Type B pancreatic cell (in vitro differentiated cells): ENCODE measurements at places on chromosomes 5 and 9. TPM values are rescaled to one million over a fixed set of nuclear protein-coding genes. Genes with fewer than 3 reads are reported as not detected.

DNA sequence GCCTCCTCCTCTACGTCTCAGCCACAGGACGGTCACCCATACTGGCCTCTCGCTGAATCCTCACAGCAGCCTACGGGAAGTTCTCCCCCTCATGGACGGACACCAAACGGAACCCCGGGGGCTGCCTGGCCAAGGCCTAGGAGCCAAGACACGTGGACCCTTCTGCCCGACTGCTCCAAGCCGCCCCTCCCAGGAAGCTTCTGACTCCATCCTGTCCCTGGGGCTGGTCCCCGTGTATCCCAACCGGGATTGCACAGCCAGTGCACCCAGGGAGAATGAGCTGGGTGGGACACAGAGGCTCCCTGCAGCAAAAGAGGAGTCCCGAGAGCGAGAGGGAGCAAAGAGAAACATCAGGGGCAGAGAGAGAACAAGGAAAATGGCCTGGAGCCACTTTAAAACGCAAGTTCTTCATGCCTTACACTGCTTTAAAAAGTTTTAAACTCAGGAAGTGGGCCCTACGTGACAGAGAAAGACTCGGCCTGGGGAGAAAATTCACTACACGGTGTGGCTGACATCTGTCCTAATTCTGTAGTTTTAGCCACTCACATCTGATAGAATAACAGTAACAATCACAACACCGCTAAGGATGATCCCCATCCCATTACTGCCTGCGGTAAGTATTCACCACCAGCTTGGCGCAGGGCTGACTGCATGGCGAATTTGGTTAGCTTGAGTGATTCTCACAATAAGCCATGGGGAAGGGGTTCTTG lies 3.0 kb downstream of the FAM78A start:
- DNase-seq, result no peak

GRCh38 chr5:179568721-179569120 lies 18.4 kb downstream of the RUFY1 start:
- DNase-seq, result no peak

PCDHB5 gene
- total RNA-seq, result 7.3 and 28.8 TPM in 2 replicates

KLHL3 gene
- total RNA-seq, result 7.5 and 9.7 TPM in 2 replicates

DNA sequence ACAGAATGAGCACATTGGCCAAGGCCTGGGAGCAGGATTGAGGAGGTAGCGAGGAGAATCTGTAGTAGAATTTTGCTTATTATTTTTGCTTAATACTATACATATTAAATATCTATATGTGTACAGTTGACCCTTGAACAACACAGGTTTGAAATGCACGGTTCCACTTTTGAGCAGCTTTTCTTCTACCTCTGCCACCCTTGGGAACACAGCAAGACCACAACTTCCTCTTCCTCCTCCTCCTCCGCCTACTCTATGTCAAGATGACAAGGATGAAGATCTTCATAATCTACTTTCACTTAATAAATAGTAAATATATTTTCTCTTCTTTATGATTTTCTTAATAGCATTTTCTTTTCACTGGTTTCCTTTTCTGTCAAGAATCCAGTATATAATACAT lies 541.4 kb downstream of the KCTD16 start:
- no peak for DNase-seq

- DNase-seq, result no peak
Observed at GRCh38 chr5:37557734-37558293, 178.7 kb downstream of the WDR70 start.

COX7C gene
- total RNA-seq, result 617 and 741 TPM in 2 replicates

IFNA2 gene
- not detected in 2 replicates for total RNA-seq

GGTA1 gene
- not detected in 2 replicates for total RNA-seq

ZNF608 gene
- 37.4 and 63.0 TPM in 2 replicates for total RNA-seq

SLC1A1 gene
- total RNA-seq, result 6.0 and 16.2 TPM in 2 replicates

ALDH1B1 gene
- total RNA-seq, result 13.3 and 29.1 TPM in 2 replicates

SLC4A9 gene
- 0.17 TPM in 1 of 2 replicates, not detected in the other for total RNA-seq

PJA2 gene
- total RNA-seq, result 60.2 and 79.9 TPM in 2 replicates

GRCh38 chr5:178624631-178625546 lies 2.0 kb downstream of the CLK4 start:
- no peak for DNase-seq

BTNL3 gene
- 0.82 and 2.7 TPM in 2 replicates for total RNA-seq

GRCh38 chr5:38556088-38556598 lies 303 bp downstream of the LIFR start:
- no peak for DNase-seq

DNA sequence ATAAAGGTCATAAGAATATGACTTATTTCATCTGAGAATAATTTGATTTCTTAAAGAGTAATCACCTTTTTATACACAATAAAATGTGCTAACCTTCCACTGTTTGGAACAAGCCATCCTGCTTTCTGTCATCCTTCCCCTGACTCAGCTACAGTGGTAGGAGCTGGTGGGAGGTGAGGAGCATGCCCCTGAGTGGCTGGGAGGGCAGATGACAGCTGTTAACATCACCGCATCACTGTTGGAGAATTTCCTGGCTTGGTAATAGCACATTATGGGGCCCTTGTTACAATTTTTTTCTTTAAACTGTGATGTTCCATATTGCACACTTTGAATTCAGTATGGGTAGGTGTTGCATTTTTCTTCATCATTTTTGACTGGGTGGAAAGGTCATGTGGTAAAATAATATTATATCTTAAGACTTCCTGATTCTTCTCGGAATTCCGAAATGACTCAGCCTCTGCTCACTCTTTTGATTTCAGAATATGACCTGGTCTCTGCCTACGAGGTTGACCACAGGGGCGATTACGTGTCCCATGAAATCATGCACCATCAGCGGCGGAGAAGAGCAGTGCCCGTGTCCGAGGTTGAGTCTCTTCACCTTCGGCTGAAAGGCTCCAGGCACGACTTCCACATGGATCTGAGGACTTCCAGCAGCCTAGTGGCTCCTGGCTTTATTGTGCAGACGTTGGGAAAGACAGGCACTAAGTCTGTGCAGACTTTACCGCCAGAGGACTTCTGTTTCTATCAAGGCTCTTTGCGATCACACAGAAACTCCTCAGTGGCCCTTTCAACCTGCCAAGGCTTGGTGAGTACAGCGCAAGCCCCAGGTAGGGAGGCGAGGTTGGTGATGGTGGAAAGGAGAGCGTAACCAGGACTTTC lies 5.8 kb downstream of the ADAMTS16 start:
- DNase-seq, result no peak

DNA sequence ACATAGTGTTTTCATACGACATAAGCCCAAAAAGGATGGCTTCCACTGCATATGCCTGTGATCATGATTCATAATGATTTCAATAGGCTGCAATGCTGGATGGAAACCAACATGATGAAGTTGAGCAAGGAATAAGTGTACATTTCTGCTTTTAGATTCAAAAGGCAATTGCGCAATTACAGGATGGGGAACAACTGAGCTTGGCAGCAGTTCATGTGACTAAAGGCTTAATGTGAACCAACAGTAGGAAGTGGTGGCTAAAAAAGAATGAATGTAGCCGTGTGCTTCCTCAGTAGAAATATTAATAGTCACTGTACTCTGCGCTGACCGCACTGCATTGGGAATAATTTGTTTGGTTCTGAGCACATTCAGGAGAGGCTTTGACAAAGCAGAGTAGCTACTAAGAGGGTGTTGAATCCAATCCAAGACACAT lies 51.2 kb downstream of the SLC1A3 start:
- DNase-seq, result no peak

DNA sequence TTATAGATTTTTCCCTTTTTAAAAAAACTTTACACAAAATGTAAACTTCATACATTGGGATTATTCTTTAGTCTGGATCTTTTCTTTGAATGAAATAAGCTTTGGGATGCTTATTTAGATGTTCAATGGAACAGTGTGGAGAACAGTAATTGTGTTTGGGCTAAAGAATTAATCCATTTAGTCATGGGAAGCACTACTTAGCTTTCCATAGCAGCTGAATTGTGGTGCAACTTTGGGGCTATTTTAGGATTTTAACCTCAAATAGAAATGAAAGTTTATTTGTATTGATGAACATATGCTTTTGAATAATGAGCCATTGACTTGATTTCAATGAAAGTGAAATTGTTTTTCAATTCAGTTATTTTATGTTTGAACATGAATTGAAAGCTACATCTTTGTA lies 72.4 kb downstream of the ZCCHC7 start:
- DNase-seq, result no peak

DNA sequence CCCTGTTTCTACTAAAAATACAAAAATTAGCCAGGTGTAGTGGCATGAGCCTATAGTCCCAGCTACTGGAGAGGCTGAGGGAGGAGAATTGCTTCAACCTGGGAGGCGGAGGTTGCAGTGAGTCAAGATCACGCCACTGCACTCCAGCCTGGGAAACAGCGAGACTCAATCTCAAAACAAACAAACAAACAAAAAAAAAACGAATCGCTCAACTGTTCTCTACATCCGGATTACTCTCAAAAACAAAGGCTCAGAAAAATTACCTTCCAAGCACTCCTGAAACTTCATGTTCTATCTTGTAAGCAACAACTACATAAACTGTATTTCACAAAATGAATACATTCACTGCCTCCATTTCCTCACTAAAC lies 14.0 kb downstream of the UBAP2 start:
- no peak for DNase-seq

GRCh38 chr9:130382636-130383349 lies 62.0 kb upstream of the ASS1 start:
- no peak for DNase-seq

DNA sequence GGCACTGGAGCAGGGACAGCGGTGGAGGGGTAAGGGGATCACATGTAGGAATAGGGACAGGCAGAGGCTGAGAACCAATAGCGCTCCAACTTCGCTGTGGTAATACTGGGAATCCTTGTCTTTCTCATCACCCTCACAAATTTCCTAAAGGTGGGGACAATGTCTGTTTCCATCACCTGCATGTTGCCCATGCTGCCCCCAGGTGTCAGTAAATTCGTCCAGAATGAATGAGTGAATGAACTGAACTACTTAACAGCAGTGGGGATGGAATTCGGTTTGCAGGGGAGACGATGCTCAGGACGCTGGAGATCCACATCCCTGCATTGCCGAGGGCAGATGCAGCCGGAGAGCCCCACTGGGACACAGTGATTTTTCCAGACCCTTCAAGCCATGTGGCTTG lies 129.9 kb downstream of the PDZD2 start:
- DNase-seq, result no peak

HMMR gene
- total RNA-seq, result 11.3 and 25.9 TPM in 2 replicates

CD14 gene
- 0.17 TPM in 1 of 2 replicates, not detected in the other for total RNA-seq

GRCh38 chr5:2699686-2700085 lies 51.8 kb downstream of the IRX2 start:
- no peak for DNase-seq

GRCh38 chr5:117945258-117945657 lies 1043.1 kb downstream of the DTWD2 start:
- DNase-seq, result no peak

DNA sequence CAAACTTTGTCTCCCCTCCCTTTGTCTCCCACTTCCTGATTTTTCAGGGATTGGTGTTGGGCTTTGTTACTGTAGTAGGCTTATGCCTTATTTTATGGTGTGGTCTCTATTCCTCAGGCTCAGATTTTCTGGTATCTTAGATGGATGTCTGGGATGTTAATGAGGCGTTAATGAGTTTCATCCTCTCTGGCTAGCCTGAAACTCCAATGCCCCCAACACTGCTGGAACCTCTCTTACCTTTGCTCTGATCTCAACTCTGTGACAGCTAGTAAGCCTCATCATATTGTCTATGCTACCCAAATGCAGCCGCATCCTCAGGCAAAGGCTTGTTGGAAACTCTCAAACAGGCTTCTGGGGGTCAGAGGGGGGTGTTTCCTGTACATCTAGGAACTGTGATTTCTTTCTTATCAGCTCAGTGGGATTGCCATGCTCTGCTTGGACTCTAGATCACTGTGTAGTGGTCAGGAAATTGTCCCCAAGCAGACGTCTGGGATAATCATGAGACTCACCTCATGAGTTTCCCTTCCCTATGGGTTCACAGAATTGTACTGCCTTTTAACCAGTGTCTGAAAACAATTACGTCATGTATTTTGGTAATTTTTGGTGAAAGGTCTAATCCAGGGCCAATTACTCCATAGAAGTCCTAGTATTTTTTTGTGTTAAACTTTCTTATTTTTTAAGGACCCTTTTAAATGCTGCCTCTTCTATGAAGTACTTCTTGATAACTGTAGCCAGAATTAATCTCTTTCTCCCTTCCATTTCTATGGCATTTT lies 88.8 kb upstream of the TRPC7 start:
- DNase-seq, result no peak

GRCh38 chr9:130287736-130288135 lies 22.2 kb downstream of the HMCN2 start:
- DNase-seq, result no peak

FCN1 gene
- not detected in 2 replicates for total RNA-seq

GRCh38 chr5:131649161-131649560 lies 14.1 kb upstream of the RAPGEF6 start:
- no peak for DNase-seq

RABL6 gene
- total RNA-seq, result 94.2 and 112 TPM in 2 replicates

GMCL2 gene
- not detected in 2 replicates for total RNA-seq

- no peak for DNase-seq
Observed at GRCh38 chr5:154783774-154784460, 28.7 kb downstream of the LARP1 start.

KCNIP1 gene
- 1.2 and 5.3 TPM in 2 replicates for total RNA-seq

- peak; percentile 86 for DNase-seq
Observed at GRCh38 chr9:135701959-135702721, at the start of gene KCNT1. Gene KCNT1 (plus strand): TSS chr9:135702185. CDS start chr9:135702259, 74 bp downstream.

FUT7 gene
- total RNA-seq, result not detected in 2 replicates

GDA gene
- 8.0 and 13.4 TPM in 2 replicates for total RNA-seq

GRCh38 chr9:136345281-136346156 lies 18.0 kb downstream of the DNLZ start:
- no peak for DNase-seq

GRCh38 chr9:69672596-69673310 lies 582 bp upstream of the APBA1 start:
- DNase-seq, result peak; percentile 88

MYMK gene
- not detected in 2 replicates for total RNA-seq

DNA sequence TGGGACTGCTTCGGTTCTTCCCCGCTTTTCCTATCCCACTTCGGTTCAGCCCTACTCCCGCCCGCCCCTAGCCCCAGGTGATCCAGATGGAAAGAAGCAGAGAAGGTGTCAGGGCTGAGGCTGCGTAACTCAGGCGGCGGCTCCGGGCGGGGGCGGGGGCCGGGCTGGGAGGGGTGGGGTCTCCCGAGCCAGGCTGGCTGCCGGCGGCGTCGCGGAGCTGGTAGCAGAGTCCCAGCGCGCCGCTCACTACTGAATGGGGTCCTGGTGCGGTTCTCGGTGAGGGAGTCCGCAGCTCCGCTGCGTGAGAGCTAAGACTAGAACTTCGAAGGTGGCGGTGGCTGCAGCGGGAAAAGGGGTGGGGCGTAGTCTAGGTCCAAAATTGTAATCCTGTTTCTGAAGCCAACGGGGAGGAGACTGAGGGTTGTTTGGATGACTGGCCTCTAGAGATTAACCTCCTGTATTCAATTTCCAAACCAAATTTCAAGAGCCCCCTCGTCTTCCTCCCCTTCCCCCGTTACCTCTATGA lies 1.4 kb downstream of the PRR16 start:
- DNase-seq, result no peak

GRCh38 chr9:121298016-121298538 lies 30.1 kb downstream of the GSN start:
- DNase-seq, result no peak

DNA sequence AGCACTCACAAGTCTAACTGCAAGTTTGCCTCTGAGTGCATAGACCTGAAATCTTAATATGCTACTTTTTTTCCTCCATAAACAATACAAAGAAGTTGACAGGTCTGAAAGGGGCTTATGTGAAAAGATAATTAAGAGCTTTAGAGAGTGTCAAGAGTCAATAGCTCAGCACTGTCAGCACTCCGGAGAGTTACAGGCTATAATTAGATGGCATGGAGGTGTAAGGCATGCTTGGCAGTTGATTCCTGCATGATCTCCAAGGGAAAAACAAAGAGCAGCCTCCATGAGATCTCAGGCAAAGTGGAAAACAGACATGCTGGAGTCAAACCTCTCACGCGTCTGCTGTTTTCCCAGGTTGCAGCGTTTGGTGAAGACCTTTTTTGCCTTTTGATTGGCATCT lies 468.7 kb downstream of the TLE4 start:
- DNase-seq, result no peak

WDR38 gene
- 0.75 TPM in 1 of 2 replicates, not detected in the other for total RNA-seq

CBY3 gene
- total RNA-seq, result not detected in 2 replicates
